ENCODE measurements at places on chromosomes 4 and X.

GRCh38 chrX:39895218-39896110 lies 202.3 kb downstream of the BCOR start:
- DNase-seq = peak; percentile 29

DNA sequence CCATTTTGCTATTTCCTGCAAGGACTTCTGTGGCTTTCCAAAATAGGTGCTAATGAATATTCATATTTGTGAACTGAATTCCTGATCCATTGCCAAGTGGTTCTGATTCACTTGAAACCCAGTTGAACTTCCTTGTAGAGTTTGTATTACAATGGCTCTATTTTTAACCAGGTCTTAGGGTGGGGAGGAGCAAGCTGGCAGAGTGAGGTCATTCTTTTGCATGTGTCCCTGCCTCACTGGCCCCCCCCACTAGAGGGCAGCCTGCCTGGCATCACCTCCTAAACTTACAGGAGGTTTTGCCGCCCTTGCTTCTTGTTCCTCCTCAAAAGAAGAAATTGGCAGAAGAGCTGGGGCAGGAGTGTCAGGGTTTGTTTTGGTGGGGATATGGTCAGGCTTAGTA lies 10.5 kb downstream of the PTTG2 start:
- no peak for DNase-seq

- DNase-seq = no peak
Measured at GRCh38 chrX:113935518-113935917, 648.4 kb upstream of the HTR2C start.

DNA sequence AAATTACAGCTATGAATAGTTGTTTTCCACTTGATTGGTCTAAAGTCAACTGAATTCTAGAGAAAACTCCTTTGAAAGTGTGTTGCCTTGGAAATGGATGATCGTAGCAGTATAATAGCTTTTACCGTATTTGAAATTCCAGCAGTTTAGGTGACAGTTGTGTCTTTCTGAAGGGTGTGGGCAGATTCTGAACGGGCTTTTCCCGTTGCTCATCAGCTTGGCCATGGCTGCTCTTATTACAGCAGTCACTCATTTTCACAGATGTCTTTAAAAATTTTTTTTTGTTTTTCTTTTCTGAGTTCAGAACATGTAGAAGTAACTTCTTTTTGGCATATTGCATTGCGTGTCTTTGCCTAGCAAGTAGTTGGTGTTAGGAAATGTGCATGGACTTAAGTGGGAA lies 69.6 kb upstream of the SLC4A4 start:
- DNase-seq = no peak

DNA sequence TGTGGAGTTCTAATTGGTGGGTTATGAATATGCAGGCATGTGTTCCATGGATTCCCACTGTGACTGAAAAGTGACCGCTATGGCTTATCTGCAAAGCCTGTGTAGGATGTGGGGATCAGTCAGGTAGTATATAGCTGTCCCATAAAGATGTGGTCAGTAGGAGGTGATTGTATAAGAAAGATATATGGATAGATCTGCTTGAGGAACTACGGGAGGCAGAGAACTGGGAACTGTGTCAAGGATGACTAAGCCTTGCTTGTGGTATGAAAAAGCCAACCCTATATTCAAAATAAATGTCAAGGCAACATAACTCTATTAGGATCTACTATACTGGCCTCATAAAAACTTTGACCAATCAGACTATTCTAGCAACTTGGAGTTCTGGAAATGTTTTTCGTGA lies 185.2 kb downstream of the KLHL4 start:
- no peak for DNase-seq

DNA sequence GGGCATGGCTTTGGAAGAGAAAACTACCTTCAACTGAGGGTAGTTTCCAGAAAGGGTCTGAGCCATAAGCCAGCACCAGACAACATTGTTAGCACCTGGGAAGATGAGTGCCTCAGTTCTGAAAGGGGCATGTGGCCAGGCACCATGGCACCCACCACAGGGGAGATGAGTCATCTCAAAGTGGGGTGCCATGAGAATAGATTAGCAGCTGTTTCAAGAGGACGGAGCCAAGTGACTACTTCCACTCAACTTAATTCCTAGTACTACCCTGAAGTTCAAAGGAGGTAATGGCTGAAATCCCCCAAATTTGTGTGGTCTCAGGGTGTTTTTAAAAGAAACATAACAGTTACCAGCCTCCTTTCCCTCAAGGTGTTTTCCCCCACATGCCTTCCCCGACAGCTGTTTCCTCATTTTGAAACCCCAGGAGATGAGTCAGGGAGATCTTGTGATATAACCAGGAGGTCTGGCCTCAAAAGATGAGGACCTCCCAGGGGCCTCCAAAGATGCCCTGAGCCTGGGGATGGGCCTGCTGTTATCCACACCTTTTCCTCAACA lies 27.8 kb upstream of the FTHL17 start:
- DNase-seq = no peak

GRCh38 chrX:17077361-17077760 lies 130.9 kb downstream of the REPS2 start:
- no peak for DNase-seq

GRCh38 chr4:176376032-176376614 lies 56.4 kb downstream of the SPCS3 start:
- DNase-seq = peak; percentile 48

GRCh38 chrX:7047951-7048350 lies 99.6 kb upstream of the STS start:
- DNase-seq = no peak

GRCh38 chr4:174084542-174084941 lies 198.9 kb downstream of the FBXO8 start:
- no peak for DNase-seq

DNA sequence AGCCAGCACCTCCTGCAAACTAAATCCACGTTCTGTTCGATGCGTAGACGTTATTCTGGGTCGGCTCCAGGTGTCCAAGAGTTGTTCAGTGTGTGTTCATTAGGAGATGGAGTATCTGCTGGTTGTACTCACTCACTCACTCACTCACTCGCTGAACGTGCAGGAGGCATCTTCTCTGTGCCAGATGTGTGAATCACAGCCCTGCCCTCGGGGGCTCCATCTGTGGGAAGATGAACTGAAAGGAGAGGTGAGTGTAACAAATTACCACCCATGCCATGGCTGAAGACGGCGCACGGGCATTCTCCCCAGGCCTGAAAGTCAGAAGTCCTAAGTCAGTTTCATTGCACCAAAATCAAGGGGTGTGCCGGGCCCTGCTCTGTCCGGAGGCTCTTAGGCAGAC lies 16.1 kb downstream of the NSG1 start:
- DNase-seq = no peak

- no peak for DNase-seq
Measured at GRCh38 chr4:77877167-77877566, 14.5 kb downstream of the MRPL1 start.

GRCh38 chr4:88752076-88752463 lies 54.4 kb upstream of the NAP1L5 start:
- DNase-seq = no peak

- no peak for DNase-seq
Measured at GRCh38 chrX:119069128-119069527, 3.7 kb upstream of the CT47C1 start.

- DNase-seq = no peak
Measured at GRCh38 chrX:13691841-13692371, 3.0 kb downstream of the RAB9A start.

GRCh38 chrX:124085063-124085462 lies 123.6 kb downstream of the STAG2 start:
- no peak for DNase-seq

- DNase-seq = no peak
Measured at GRCh38 chr4:53189011-53189410, 176.8 kb downstream of the SCFD2 start.

GRCh38 chr4:40285692-40286091 lies 49.4 kb upstream of the CHRNA9 start:
- DNase-seq = no peak

DNA sequence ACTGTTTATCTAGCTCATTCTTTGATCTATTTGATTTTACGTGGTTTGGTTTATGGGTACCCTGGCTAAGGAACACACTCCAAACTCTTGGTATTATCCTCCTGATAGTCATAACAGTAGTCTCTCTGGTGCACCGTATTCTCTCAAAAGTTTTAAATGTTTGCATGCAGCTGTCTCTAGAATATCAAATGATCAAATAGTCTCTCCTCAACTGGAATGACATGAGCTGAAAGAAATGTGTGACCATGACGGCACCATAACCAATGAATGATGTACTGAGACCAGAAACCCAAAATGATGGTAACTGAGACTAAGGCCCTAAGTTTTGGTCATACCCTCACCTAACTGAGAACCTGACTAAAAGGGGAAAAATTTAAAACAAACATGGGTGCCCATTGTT lies 319.4 kb downstream of the SLC7A11 start:
- DNase-seq = no peak

DNA sequence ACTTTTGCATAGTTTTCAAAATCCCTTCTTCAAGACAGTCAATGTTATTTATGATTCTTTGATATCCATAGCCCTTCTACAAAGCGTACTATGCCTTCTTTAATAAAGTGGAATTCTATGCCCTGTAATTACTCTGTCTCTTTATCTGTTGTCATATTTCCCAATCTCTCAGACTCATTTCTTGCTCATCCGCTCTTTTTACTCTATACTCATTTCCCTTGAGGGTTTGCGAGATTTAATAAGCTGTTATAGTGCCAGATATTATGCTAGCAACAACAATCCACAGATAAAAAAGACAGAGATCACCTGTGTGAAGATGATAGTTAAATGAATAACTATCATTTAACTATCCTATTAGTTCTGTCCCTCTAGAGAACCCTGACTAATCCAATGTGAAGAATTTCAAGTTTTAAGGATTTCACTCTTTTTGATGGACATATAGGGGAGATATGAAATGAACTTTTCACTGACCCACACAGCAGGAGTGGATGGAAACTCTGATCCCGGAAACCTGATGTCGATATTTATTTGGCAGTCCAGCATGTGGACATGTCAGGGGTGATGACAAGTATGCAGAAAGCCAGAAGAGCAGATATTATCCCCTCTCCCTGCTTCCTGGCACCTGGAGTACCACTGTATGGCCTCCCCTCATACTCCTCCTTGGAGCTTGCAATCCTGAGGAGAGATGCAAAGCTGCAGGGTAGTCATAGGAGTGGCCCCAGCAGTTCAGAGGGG lies 49.7 kb downstream of the TMEM156 start:
- DNase-seq = no peak

GRCh38 chr4:182085051-182085480 lies 158.1 kb upstream of the TENM3 start:
- no peak for DNase-seq

DNA sequence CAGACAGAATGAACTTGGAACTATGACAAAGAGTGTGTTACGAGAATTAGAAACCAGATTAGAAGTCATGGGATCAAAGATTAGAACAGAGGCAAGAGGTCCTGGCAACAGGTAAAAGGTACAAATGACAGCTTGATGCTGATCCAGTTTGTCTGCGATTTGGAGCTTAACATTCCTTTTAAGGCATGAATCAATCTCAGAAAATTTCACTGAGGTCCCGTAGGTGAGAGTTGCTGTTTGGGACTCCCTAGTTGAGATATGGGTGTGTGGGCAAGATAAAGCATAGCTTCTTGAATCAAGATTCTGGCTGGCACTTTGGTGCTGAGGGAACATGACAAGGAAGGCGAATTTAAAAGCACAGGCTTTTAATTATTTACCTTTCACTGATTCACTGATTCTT lies 62.6 kb upstream of the ACSL4 start:
- DNase-seq = no peak

DNA sequence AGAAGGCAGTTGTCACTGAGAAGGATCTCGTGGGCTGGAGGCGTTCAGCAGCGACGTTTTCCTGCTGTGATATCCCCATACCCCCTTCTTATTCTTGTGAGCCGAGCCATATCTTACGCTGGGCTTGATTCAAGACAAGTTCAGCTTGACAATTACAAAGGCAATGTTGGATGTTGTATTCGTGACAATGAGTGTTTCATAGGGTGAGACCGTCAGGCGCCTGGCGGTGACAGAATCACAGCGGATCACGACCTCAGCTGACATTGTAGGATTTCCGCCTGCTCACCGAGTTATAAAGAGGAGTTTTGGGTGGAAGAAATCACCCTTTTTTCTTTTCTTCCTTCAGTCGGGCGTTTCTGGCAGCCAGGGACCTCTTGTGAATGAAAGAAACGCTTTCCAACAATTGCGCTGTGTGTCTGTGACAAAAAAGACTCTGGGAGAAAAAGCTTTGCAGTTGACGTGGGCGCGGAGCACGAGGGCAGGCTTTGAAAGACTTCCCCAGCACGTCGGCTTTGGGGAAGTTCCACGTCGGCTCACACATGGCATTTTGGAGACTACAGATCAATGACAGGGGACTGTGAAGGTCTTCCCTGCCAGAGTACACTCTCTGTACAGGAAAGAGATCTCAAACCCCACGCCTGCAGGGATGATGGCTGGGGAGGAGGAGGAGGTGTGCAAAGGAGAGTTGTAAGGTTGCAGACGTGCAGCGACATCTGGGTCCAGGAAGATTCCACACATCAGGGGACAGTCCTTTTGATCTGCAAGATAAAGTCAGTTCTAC lies 135.4 kb downstream of the CRLF2 start:
- DNase-seq = no peak

DNA sequence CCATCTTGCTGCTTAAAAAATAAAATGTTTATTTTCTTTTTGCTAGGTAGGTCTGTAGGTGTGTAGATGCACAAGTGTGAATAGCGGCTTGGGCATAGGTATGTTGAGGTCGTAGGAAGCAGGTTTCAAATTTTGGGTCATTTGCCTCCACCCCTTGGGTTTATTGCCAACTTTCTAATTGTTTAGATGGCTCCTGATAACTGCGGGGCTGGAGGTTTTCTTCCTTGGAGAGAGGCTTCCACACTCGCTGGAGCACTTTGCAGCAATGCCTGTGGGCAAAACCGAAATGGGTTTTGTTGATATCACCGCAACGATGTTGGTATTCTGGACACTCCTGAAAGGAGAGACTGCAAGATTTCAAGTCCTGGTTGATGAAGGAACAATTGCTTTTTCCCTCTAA lies 3.9 kb upstream of the POU4F2 start:
- DNase-seq = no peak

DNA sequence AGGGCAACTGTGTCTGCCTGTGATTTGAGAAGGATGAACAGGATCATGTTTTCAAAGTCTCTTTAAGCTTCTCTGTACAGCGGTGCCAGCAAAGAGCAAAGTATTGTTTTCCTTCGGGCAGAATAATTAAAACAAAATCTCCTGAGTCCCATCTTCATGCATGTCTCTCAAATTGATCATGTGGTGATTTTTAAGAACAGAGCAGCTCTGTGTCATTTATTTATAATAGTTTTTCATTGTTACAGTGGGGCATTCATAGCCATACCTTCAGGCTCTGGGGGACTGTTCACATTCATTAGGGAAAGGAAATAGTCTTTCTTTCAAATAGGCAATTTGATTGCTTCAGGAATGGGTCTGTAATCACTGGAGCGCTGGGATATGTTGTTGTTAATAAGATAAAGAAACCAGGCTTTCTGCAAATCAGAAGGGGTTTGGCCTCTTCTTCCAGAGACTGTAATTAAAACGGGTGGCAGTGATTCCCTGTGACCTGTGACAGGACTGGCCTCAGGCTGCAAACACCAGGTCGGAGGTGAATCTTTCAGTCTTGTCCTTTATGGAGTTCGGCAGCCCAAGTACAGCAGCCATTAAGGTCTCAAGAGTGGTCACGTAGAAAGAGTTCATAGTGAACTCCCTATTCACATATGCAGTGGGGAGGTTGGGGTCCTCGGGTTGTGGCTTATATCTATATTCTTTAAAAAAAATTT lies 29.3 kb upstream of the CBR4 start:
- no peak for DNase-seq
